Activated CD4-positive, alpha-beta T cell treated with anti-CD3 and anti-CD28 coated beads, Interleukin-2, amount 10 ng/mL, durations not matched to agents 7 days and 5 days (primary cell): ENCODE measurements at places on chromosomes 2 and 18. TPM values are rescaled to one million over a fixed set of nuclear protein-coding genes. Genes with fewer than 3 reads are reported as not detected.

DNA sequence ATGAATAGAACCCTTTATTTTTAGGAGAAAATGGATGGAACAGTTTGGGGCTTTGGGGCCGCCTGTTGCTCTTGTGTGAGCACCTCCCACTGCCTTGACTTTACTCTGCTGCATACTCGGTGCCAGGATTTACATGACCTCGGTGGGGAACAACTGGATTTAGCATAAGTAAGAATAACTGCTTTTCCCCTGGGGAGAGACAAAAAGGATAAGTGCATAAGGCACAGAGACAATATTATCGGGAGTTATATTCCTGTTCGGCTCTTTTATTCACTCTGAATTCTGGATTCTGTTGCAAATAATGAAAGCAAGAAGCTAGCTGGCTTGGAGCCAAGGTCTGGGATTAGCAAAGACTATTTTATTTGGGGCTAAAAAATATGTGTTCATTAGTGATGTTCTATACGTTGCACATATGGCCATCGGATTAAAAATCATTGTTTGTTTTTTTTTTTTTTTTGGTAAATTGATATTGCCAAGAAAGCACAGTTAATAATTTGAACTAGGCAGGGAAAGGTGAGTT, 69.8 kb downstream of the CYBRD1 start:
- H3K27me3 ChIP-seq: peaks cover 12% of the 10 kb centered on the region
- H3K27ac ChIP-seq: no peak overlapping the region
- no peaks in the 10 kb centered on the region for H3K36me3 ChIP-seq
- no peak for DNase-seq
- no peak overlapping the region for H3K4me3 ChIP-seq
- H3K4me1 ChIP-seq: no peaks in the 10 kb centered on the region

- H3K27me3 ChIP-seq: peaks cover 37% of the 10 kb centered on the region
- peaks cover 3% of the 10 kb centered on the region for H3K4me1 ChIP-seq
- H3K36me3 ChIP-seq: peaks cover 2% of the 10 kb centered on the region
Measured at GRCh38 chr2:12769492-12770105, 52.9 kb downstream of the TRIB2 start.

DNA sequence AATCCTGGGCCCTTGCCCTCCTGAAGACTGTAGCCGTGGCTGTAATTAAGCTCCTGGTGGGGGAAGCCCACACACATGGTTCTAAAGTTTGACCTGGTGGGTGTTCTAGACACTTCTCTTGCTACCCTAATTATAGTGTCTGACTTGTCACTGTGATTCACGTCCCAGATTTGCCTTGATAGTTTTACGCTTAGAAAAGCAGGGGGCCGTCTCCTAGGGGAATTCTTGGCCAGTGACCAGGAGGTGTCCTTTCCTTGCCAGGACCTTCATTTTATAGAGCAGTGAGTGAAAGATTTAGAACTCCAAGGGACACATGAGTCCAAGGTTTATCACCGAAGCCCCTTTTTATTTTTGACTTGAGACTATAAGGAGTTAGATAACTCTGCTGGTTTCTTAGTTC, 9.0 kb downstream of the TMEM214 start:
- peaks cover 5% of the 10 kb centered on the region for H3K4me1 ChIP-seq
- H3K36me3 ChIP-seq: peaks cover 30% of the 10 kb centered on the region
- no peak overlapping the region for H3K27ac ChIP-seq
- H3K27me3 ChIP-seq: no peaks in the 10 kb centered on the region
- DNase-seq: no peak
- H3K4me3 ChIP-seq: no peak overlapping the region

DNA sequence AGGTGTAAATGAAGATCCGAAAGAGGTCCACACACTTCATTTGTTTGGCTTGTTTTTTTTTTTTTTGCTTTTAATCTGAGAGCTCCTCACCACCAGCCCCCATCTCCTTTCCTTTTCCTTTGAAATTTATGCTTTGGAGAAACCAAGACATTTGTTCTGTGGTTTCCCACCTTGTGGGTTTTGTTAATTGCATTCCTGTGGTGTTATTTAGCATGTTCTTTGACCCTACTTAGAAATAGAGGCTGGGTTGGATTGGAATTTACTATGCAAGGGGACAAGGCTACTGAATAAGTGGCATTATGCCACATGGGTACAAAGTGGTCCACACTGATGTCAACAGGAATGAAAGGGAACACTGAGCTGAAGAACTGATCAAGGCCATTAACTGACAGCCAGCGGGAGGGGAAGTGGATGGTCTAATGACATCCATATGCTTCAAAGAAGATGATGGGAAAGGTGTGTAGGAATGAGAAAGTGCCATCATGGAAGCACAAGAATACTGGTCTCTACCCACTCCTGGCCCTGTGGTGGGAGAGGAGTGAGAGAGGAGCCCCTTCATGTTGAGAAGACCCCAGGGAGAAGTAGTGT, 8.9 kb downstream of the CCL20 start:
- H3K27ac ChIP-seq: no peak overlapping the region
- H3K4me3 ChIP-seq: no peak overlapping the region
- H3K27me3 ChIP-seq: peaks cover 9% of the 10 kb centered on the region
- H3K36me3 ChIP-seq: no peaks in the 10 kb centered on the region

Gene ZNF532
- 2.7 TPM for total RNA-seq

- peaks cover 7% of the 10 kb centered on the region for H3K27me3 ChIP-seq
- no peak overlapping the region for H3K4me3 ChIP-seq
- DNase-seq: no peak
- H3K27ac ChIP-seq: no peak overlapping the region
Measured at GRCh38 chr2:104385743-104386142, 468.2 kb upstream of the POU3F3 start.

Gene KCNG2
- not detected for total RNA-seq

Gene POTEE
- 0.94 TPM for total RNA-seq

DNA sequence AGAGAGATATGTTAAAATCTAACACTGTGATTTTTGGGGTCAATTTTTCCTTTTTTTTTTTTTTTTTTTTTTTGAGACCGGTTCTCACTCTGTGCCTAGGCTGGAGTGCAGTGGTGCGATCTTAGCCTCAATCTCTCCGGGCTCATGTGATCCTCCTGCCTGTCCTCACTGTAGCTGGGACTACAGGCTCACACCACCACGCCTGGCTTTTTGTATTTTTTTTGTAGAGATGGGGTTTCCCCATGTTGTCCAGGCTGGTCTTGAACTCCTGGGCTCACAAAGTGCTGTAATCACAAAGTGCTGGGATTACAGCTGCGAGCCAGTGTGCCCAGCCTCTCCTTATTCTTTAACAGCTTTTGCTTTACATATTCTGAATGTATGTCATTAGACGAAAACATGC, 2.9 kb upstream of the HAAO start:
- no peak for DNase-seq
- H3K36me3 ChIP-seq: no peaks in the 10 kb centered on the region
- peaks cover 40% of the 10 kb centered on the region for H3K27me3 ChIP-seq
- H3K27ac ChIP-seq: no peak overlapping the region
- H3K4me3 ChIP-seq: no peak overlapping the region
- peaks cover 21% of the 10 kb centered on the region for H3K4me1 ChIP-seq

DNA sequence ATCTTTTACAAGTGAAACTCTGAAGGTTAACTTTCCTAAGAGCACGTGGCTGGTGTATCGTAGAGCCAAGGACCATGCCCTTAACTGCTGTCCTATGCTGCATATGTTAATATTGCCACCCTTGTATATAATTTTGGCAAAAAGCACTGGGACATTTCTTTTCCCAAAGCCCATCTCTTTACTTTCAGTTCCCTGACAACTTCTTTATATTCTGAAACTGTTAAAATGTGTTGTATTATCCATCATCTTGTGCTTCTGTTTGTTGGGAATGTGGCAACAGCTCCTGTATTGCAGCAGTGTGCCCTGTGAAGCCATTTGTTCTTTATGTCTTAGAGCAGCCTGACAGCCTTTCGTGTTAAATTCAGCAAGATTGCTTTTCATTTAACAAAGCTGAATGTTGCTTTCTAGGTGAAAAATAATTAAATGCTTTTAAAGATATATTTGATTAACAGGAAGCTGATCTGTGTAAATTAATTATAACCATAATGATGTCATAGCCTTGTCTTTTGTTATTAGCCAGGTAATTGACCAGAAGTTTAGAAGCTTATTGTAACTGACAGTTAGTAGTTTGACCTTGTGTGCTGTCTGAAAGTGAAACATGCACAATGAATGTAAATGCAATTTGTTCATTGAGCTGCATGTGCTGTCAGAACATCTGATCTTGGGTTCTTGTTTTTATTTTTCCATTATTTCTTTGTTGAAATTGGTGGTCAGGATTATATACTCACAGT, 9.7 kb downstream of the RHBDD1 start:
- H3K27me3 ChIP-seq: no peaks in the 10 kb centered on the region
- no peak overlapping the region for H3K27ac ChIP-seq
- peaks cover 38% of the 10 kb centered on the region for H3K36me3 ChIP-seq
- H3K4me1 ChIP-seq: peaks cover 26% of the 10 kb centered on the region
- H3K4me3 ChIP-seq: no peak overlapping the region
- DNase-seq: no peak

Gene RAX
- total RNA-seq: not detected

GRCh38 chr2:121202541-121203310, 82.3 kb downstream of the TFCP2L1 start:
- H3K36me3 ChIP-seq: no peaks in the 10 kb centered on the region
- H3K4me1 ChIP-seq: no peaks in the 10 kb centered on the region
- H3K4me3 ChIP-seq: no peak overlapping the region

Gene HOXD9
- not detected for total RNA-seq

Gene GPC1
- total RNA-seq: 7.5 TPM

Gene TUBA3E
- total RNA-seq: not detected

DNA sequence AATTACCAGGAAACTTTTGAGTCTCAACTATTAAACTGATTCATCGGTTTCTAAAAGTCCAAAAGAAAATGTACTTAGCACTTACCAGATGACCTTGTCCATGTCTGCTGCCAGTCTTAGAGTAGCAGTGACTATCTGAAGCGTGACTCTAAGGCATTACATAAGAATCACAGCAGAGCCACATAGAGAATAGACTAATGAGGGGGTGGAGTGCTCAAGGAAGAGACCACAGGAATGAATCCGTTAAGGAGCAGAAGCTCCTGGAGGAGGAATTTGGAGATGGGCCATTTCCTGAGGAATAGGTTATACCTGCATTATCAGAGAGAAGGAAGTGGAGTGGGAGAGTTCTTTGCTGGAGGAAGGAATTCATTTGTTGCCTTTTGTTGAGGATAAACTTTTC, 116.0 kb downstream of the MAP3K20 start:
- H3K27ac ChIP-seq: no peak overlapping the region
- H3K27me3 ChIP-seq: no peaks in the 10 kb centered on the region
- H3K4me1 ChIP-seq: peaks cover 2% of the 10 kb centered on the region
- H3K36me3 ChIP-seq: peaks cover 2% of the 10 kb centered on the region

Gene SERPINB10
- not detected for total RNA-seq

DNA sequence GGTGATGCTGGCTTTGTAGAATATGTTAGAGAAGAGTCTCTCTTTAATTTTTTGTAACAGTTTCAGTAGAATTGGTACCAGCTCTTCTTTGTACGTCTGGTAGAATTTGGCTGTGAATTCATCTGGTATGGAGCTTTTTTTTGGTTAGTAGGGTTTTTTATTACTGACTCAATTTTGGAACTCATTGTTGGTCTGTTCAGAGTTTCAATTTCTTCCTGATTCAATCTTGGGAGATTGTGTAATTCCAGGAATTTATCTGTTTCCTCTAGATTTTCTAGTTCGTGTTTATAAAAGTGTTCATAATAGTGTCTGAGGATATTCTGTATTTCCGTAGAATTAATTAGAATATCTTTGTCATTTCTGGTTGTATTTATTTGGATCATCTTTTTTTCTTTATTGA, 943.5 kb downstream of the TRIB2 start:
- DNase-seq: no peak
- H3K27me3 ChIP-seq: no peaks in the 10 kb centered on the region
- H3K27ac ChIP-seq: no peak overlapping the region
- H3K4me1 ChIP-seq: no peaks in the 10 kb centered on the region
- no peaks in the 10 kb centered on the region for H3K36me3 ChIP-seq

- no peaks in the 10 kb centered on the region for H3K36me3 ChIP-seq
- H3K27me3 ChIP-seq: no peaks in the 10 kb centered on the region
- no peak overlapping the region for H3K27ac ChIP-seq
Measured at GRCh38 chr2:108907822-108908712, 81.0 kb downstream of the EDAR start.

DNA sequence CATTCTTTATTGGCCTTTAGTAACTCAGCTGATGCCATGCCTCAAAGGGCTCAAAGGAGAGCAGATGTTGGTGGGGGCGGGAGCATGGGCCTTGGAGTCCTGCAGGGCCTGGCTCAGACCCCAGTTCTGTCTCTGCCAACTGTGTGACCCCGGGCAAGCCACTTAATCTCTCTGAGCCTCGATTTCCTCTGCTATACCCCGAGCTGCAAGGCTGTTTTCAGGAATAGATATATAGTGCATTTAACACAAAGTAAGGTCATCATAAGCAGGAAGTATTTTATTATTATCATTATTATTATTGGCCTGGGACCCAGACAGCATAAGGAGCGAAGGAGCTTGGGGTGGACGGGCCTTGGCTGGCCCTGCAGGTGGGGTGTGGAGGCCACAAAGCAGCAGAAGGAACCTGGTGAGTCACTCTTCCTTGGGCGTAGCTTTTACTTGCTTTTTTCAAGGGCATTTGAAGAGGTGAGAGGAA, 162.7 kb downstream of the INHBB start:
- no peak overlapping the region for H3K27ac ChIP-seq
- DNase-seq: no peak
- no peaks in the 10 kb centered on the region for H3K36me3 ChIP-seq
- H3K4me3 ChIP-seq: no peak overlapping the region

Gene CCDC85A
- not detected for total RNA-seq

Gene SNTG2
- not detected for total RNA-seq

DNA sequence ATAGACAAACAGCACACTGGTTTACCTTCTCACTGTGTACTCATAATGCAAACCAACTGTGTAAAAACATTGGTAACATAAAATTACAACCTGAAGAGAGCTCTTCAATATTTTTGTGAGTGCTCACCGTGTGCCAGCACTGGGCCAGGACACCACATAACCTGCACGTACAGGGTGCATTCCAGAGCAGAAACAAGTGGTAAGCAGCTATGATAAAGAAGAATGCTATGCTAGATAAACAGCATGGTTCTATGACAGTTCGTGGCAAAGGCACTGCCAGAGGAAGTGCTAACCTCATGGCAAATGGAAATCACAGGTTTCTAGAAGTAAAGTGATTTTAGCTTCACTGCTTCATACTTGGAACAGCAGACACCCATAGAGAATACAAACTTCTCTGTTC, 343.5 kb downstream of the MTX2 start:
- H3K4me3 ChIP-seq: no peak overlapping the region
- H3K4me1 ChIP-seq: no peaks in the 10 kb centered on the region
- peaks cover 44% of the 10 kb centered on the region for H3K27me3 ChIP-seq
- no peaks in the 10 kb centered on the region for H3K36me3 ChIP-seq
- H3K27ac ChIP-seq: no peak overlapping the region
- no peak for DNase-seq

Gene KCTD1
- 4.2 TPM for total RNA-seq

Gene MITD1
- total RNA-seq: 68.0 TPM

- peaks cover 20% of the 10 kb centered on the region for H3K4me1 ChIP-seq
- H3K27me3 ChIP-seq: peaks cover under 1% of the 10 kb centered on the region
- peaks cover 10% of the 10 kb centered on the region for H3K36me3 ChIP-seq
- H3K4me3 ChIP-seq: no peak overlapping the region
Measured at GRCh38 chr2:9681427-9681817, 50.6 kb upstream of the YWHAQ start.

GRCh38 chr2:182917924-182918323, 51.5 kb upstream of the FRZB start:
- H3K4me1 ChIP-seq: peaks cover 1% of the 10 kb centered on the region
- H3K4me3 ChIP-seq: no peak overlapping the region
- no peak for DNase-seq
- H3K36me3 ChIP-seq: no peaks in the 10 kb centered on the region
